Cardiac septum (tissue), 1 donor: ENCODE measurements at places on chromosomes 12 and 14.

DNA sequence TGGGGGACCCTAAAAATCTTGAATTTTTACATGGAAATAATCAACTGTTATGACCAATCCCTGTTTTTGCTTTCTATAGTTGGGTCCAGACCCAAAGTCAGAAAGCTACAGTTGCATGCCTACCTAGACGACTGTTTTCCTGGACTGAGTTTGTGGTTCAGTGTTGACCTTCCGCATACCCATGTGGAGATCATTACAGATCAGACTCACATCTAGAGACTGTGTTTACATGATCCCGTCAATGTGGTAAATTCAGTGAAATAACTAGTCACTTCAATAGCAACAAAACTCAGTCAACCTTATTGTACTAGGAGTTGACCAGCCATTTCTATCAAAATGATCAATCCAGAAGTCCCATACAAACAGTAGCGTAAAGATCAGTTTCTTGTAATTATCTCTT, 257.6 kb downstream of the EGLN3 start:
- no peak for DNase-seq

DNA sequence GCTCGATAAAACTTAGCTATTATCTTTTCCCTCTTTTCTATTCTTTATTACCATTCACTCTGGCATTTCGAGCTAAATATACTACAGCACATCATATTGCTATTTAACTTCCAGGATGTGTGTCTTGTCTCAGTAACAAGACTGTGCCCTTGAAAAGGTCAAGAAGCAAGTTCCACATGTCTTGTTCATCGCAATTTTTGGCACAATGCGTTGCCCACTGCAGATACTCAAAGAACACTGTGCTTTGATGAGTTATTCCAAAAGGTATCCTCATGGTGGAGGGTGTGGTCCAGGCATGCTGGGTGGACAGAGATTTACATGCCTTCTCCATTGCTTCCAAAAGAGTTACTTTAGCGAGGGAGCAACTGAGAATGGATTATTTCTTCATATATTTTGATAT, 6.6 kb downstream of the E2F7 start:
- DNase-seq = no peak

GRCh38 chr12:15273896-15274295, 48.4 kb upstream of the PTPRO start:
- no peak for DNase-seq

DNA sequence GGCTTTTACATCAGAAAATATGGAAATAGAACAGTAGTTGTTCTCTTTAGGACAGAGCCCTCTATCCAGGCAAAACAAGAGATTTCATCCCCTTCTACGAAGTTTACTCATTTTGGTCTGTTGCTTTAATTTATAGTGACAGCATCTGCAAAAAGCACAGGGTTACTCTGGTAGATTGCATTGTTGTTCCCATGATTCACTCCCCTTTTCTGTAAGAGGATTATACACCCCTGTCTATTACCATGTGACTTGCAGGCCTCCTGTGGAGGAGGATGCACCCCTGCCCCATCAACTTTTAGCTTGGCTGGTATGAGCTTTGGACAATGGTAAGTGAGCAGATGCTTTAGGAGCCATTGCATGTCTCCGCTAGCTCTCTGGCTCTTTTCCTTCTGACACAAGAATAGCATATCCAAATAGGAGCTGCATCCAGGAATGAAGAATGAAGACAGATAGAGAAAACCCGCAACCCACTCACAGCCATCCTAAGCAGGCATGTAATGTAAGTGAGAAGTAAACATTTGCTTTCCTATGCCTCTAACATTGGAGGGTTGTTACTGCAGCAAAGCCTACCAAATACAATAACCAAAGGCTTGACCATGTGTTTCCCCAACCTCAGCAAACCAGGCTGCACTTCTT, 304.2 kb downstream of the AKAP6 start:
- no peak for DNase-seq

- no peak for DNase-seq
Measured at GRCh38 chr12:114167431-114167830, 201.3 kb upstream of the RBM19 start.

DNA sequence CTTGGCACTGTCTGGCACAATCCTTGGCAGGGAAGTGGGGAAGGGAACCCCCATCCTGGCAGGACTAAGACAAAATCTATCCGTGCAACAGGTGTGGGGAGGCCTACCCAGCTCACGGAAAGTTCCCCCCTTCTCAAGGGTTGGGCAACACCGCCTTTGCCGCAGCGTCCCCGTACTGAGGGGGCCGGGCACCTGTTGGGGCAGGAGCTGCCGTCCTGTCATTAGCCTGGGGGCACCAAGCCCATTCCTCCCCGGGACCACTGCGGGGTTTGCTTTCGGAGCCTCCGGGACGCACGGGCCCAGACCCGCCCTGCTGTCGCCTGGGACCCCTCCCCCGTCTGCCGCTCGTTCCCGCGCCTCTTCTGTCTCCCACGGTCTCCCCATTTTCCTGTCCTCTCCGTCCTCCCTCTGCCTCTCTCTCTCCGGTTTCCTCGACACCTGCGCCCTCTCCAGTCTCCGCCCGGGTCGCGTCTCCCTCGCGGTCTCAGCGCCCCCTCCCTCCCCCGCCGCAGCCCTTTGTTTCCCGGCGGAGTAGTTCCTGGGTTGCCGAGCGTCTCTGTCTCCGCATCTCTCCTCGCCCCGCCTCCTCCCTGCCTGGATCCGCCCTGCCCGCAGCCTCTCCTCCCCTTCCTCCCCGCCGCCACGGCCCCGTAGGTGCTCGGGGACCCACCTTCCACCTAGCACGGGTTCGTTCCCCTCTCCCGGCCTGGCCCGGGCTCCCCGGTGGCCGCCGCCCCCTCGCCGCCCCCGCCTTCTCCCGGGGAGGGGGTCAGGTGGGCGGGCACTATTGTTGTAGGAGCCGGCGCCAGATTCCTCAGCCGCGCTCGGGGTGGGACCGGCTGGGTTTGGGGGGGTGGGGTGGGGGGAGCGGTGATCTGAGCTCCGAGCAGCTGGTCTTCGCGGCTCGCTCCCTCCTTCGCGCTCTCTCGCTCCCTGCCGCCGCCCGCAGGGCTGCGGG, at the start of gene CACNB3:
CACNB3 (plus strand) TSS at position 624 of the 958 bp plus-strand sequence. CDS start 434 bp downstream, outside the sequence.
- peak; percentile 89 for DNase-seq

GRCh38 chr12:91109148-91109564, 2.1 kb downstream of the LUM start:
- peak; percentile 77 for DNase-seq

- peak; percentile 77 for DNase-seq
Measured at GRCh38 chr14:59187802-59188460, 536 bp upstream of the DAAM1 start.

DNA sequence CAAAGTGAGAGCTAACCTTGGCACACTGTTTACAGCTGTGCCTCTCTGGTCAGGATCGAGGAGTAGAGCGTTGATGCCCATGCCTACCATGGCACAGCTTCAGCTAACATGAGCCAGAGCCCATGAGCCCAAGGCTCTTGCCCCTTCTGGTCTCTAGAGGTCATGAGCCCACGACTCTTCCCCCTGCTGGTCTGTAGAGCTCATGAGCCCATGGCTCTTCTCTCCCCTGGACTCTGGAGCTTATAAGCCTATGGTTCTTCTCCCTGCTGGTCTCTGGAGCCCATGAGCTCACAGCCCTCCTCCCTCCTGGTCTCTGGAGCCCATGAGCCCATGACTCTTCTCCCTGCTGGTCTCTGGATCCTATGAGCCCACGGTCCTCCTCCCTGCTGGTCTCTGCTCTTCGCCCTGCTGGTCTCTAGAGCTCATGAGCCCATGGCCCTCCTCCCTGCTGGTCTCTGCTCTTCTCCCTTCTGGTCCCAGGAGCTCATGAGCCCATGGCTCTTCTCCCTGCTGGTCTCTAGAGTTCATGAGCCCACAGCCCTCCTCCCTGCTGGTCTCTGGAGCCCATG, 16.6 kb upstream of the CLMN start:
- peak; percentile 39 for DNase-seq

- DNase-seq = no peak
Measured at GRCh38 chr14:76373456-76373855, 2.5 kb upstream of the ESRRB start.

DNA sequence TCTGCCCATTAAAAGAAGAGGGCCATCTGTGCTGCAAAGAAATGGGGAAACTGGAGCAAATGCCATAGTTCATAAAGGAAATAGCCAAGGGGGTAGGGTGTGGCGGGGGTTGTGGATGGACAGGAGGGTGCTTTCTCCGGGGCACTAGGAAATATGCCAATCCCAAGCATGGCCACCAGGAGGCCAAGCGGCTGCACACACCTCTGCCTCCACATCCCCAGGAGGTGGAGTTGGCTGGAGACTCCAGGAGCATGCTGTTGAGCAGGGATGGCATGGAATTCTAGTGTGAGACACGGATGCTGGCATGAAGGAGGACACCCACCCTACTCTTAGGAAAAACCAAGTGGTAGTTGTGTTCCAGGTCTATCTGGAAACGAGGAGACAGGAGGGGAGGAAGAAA, 25.2 kb downstream of the NID2 start:
- no peak for DNase-seq

DNA sequence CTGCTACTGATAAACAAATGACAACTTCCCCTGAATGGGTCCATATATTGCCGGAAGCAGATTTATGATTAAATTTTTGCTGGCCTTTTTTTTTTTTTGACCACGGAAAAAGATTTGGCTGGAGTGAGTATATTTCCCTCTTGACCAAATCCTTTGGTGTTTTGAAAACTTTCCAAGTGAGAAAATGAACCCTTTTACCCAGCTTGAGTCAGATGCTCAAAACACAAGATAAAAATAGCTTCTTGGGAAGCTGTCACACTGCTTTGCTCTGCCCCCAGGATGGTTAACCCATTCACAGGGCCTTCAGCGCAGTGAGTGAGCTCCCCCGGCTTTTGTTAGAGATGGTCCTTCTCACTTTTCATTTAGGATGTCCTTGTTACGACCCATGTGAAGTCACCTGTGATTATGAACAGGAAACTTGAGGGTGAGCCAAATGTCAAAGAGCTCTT, 224.3 kb downstream of the PELI2 start:
- DNase-seq = no peak

DNA sequence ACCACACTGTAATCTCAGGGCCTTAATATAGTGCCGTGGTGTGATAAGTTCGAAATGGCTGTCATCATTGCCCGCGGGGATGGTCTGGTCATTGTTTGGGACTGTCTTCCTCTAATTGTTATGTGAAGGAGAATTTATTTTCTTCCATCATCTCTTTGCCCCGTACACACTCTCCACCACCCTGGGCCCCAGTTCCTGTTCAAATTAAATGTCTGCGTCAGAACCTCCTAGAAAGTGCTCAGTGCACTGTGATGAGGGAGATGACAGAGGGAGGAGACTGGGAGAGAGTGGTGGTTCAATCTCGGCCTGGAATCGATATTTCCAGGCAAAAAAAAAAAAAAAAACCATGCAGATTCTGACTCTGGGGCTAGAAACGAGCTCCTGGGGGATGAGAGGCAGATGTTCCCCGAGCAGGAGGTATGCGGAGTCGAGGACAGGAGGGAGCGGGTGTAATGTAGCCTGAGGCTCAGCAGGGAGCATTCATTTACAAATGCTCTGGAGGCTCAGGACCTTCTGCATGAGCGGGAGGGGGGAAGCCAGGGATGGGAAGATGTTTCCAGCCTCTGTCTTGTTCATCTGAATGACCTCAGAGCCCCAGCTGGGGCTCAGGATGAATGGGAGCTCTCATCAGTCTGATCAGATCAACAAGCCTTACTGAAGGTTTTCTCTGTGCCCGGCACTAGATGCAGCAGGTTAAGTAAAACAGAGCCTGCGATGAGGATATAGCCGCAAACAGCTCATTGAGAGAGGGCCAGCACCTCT, 219.5 kb downstream of the TBX5 start:
- DNase-seq = no peak

GRCh38 chr12:107600581-107601144, 84.9 kb upstream of the PWP1 start:
- no peak for DNase-seq

GRCh38 chr12:118760623-118761022, 220.7 kb upstream of the SRRM4 start:
- no peak for DNase-seq

DNA sequence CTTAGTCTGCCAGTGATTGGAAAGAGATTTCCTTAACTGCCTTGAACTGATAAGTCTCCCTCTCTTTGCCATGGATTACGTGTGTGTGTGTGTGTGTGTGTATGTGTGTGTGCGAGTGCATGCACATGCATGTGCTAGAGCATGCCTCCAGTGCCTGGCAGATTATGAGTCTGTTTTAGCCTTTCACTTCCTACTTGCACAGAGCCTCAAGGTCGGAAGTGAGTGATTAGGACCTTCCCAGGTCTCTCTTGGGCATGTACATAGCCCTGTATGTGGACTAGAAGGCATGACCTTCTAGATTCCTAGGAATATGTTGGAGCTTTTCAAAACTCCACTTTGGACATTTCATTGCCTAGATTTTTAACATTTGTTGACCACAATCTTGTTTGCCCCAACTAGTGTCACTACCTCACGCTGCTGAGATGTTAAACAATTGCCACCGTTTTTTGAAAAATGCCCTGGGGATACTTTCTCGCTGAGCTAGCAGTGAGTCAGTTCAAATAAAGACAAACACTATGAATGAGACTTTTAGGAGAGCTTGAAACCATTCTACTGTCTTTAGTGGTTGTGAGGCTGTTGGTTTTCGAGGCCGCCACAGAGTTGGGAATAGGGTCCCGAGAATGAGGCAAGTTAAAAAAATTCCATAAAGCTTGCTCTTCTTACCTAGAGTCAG, 28.2 kb downstream of the KIAA0586 start:
- no peak for DNase-seq

- DNase-seq = no peak
Measured at GRCh38 chr12:49503674-49504180, 35.1 kb upstream of the KCNH3 start.

GRCh38 chr12:22190969-22191368, 143.5 kb downstream of the ST8SIA1 start:
- DNase-seq = no peak

DNA sequence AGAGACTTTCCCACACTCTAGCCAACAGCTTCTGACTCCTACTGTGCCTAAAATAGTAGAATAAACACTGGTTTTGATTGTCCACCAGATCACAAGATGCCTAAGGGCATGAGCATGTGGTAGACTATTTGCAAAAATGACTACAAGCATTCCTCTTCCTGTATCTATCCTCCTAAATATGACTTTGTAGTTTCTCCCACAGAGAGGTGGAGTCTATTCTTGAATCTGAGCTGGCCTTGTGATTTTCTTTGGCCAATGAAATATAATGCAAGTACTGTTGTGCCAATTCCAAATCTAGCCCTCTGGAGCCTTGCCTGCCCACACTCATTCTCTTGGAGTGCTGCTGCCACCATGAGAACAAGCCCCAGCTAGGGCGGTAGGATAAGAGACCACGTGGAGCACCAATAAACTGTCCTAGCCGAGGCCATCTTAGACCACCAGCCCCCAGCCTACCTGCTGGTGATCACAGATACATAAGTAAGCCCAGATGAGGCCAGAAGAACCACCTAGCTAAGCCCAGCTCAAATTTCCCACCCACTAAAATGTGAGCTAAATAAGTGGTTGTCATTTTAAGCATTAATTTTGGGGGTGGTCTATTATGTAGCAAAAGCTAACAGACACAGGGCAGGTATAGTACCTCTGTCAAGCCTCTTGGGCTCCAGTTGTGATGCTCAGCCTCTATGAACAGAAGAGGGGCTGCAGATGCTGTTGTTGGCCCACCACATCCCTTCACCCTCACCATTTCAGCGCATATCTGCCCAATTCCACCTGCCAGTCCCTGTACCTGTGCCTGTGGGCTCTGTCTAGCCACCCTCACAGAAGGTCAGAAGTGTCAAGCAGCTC, 17.9 kb downstream of the ZFP36L1 start:
- peak; percentile 47 for DNase-seq
